ENCODE measurements at places on chromosomes 2 and 18. TPM values are rescaled to one million over a fixed set of nuclear protein-coding genes. Genes with fewer than 3 reads are reported as not detected.

RGPD3 gene
- polyA plus RNA-seq, result 1.8 TPM

OSBPL6 gene
- polyA plus RNA-seq, result 5.7 TPM

FAM237A gene
- polyA plus RNA-seq, result 0.18 TPM

DIPK1C gene
- polyA plus RNA-seq, result 26.4 TPM

POU3F3 gene
- polyA plus RNA-seq, result 0.82 TPM

SUCLG1 gene
- 77.2 TPM for polyA plus RNA-seq

Data from thymus (tissue), 14 donors.